T-helper 9 cell (primary cell): ENCODE measurements at places on chromosomes 5 and 9.

- DNase-seq, result no peak
Measured at GRCh38 chr9:16221822-16222547, 648.5 kb downstream of the BNC2 start.

GRCh38 chr5:110925398-110925797, 146.1 kb upstream of the TSLP start:
- DNase-seq, result no peak

- DNase-seq, result no peak
Measured at GRCh38 chr9:69593301-69593700, 78.9 kb downstream of the APBA1 start.

DNA sequence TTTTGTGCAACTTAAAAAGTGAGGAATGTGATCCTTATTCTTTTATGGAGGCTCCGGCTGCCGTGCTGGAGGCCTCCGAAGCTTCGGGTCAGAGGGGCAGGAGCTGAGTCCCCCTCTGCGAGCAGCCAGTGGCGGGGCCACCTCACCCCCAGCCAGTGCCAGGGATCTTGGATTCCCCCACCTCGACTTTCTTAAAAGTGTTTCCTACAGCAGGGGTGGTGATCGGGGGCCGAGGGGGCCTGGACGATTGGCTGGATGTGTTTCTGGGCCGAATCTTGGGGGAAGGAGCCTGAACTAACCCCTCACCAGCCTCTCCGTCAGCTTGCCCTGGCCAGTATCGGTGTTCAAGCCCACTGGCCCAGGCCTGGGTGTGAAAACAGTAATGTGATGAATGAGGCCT, 92.2 kb upstream of the LMX1B start:
- DNase-seq, result no peak

DNA sequence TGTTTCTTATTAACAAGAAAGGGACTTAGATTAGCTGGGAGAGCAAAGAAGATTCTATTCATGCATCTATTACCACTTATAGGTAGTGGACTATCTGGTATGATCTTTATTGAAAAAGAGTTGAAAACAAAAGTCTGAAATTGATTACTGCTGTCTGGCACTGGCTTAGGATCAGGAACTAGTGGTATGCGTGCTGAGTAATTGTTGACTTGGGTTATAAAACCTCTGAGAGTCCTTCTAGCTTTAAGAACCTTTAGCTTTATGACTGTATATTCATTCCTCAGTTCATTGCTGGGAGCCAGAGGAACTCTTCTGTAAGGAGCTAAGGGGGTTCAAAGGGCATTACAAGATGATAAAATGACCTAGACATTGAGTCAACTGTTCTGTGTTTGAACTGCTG, 7.6 kb downstream of the SLC1A1 start:
- DNase-seq, result no peak

- no peak for DNase-seq
Measured at GRCh38 chr5:147957901-147958300, 51.6 kb upstream of the C5orf46 start.

DNA sequence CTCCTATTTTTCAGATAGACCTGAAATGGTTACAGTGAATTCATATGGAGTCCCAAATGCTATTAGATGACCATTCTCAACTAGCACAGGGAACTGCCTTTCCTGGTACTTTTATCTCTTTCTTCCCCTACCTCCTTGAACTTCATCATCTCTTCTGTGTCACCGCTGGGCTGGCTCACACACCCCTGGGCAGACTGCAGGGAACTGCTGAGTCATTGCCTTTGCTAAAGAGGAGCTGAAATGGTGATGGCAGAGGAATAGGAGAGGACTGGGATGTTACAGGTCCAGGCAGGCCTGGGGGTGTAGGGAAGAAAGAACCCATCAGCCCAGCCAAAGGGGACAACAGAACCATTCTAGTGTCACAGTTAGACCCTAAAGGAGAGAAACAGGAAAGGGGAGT, 322.3 kb downstream of the ASTN2 start:
- DNase-seq, result no peak

GRCh38 chr9:133167769-133168168, 4.1 kb upstream of the GBGT1 start:
- DNase-seq, result no peak

DNA sequence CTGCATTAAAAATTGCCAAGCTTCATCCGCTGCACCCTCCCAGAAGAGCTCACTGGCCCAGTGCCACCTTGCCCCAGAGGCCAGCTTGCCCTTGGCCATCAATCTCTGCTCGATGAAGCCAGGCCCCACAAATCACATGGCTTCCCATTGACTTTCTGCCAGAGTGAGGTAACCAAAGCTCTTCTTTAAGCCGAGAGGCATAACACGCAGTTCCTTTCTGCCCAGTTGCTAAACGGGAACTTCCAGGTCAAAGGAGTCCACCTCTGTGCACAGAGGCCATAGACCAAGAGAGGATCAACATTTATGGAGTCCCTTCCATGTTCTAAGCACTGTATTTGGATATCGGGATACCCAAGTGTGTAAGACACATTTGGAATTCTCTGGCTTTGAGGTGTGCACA, 208.8 kb downstream of the KIF4B start:
- DNase-seq, result no peak

GRCh38 chr9:12798066-12798770, 23.4 kb downstream of the LURAP1L start:
- no peak for DNase-seq

DNA sequence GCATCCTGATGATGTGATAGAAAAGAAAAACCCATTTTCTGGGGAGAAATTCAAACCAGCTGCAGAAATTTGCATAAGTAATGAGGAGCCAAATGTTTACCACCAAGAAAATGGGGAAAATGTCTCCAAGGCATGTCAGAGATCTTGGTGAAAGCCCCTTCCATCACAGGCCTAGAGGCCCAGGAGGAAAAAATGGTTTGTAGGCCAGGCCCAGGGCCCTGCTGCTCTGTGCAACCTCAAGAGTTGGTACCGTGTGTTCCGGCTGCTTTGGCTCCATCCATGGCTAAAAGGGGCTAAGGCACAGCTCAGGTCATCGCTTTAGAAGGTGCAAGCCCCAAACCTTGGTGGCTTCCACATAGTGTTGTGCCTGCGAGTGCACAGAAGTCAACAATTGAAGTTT, 543.1 kb downstream of the ZNF608 start:
- DNase-seq, result no peak

- no peak for DNase-seq
Measured at GRCh38 chr5:6845856-6846255, 132.6 kb downstream of the TENT4A start.

DNA sequence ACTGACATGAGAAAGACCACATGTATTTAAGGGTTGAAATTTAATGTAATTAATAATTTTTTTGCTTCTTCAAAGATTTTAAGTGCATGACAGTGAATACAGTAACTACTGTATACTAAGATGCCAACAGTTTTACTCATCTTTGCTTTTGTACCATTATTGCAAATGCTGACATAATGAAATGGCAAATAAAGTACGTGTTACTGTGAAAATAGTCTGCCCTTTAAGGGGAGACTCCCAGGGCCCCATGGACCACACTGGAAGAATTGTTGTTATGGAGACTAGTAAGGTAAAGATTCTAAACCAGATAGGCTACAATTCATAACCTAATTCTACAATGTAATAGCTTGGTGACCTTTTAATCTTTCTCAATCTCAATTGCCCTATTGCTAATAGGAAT, 84.7 kb downstream of the NR3C1 start:
- no peak for DNase-seq

GRCh38 chr9:96217754-96218693, 84.0 kb downstream of the HSD17B3 start:
- DNase-seq, result peak; percentile 61

DNA sequence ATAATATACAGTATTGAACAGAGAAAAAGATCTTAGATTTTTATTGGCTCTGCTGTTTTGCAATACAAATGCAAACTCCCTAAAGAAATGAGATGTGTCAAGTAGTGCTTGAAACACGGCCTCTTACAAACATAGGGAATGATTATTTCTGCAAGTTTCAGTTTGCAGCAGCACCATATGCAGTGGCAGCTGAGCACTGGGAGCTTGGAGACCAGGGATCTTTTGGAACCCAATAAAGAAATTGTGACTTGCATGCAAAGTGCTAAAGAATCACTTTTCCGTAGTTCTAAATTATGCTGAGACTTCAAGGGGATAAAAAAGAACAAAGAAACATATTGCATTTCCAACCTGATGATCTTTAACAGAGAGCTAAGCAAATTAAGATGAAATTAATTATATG, 674.6 kb upstream of the ZNF608 start:
- DNase-seq, result no peak

DNA sequence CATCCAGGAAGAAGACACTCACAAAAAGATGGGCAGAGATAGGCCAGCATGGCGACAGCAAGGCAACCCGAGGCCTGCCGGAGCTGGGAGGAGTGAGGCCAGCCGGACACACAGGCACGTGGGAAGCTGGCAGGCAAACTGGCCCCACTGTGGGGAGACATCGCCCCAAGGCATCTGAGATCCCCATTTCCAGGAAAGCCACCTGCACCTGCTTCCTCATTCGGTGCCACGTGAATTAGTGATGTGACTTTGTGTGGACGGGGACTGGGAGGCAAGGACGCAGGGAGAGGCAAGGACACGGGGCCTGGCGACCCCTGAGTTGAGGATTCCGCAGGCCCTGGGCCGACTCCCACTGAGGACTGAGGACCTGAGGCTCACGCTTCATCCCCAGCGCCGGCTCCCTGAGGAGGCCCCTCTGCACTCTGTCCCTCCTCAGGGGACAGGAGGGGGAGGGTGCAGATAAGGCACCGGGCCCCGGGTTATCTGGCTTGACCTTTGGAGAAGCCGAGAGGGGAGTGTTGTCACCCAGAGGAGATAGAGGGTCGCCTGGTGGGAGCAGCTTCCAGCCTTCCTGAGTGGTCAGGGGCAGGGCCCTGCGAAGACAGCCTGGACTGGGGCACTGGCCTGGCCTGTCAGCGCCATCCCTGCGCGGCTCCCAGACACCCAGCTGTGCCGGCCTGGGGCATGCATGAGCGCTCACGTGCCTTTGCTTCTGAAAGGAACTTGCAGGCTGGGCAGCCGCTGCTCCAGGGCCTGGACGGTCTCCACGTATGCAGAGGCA, 39.7 kb downstream of the NDUFS6 start:
- no peak for DNase-seq

DNA sequence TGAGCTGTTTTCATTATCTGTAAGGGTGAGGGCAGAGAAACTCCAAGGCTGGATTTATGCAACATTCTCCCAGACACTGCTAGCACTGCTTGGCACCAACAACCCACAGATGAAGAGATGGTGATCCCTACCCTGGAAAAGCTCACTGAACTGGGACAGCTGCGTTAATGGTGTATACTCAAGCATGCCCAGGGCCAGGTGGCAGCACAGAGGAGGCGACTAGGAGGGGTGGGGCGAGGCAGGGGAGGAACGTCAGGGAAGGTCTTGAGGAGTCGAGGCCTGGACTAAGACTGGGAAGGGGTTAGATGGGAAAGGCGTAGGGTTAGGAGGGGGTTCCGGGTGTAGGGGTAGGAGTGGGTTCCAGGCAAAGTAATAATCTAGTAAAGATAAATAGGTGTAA, 73.1 kb upstream of the TBC1D9B start:
- no peak for DNase-seq

- DNase-seq, result no peak
Measured at GRCh38 chr9:99262949-99263418, 40.9 kb downstream of the SEC61B start.

GRCh38 chr5:34043099-34043876, at the start of gene C1QTNF3:
Gene C1QTNF3, minus strand, starts transcription at chr5:34043213. Its CDS starts 88 bp downstream, at chr5:34043125.
- DNase-seq, result no peak

DNA sequence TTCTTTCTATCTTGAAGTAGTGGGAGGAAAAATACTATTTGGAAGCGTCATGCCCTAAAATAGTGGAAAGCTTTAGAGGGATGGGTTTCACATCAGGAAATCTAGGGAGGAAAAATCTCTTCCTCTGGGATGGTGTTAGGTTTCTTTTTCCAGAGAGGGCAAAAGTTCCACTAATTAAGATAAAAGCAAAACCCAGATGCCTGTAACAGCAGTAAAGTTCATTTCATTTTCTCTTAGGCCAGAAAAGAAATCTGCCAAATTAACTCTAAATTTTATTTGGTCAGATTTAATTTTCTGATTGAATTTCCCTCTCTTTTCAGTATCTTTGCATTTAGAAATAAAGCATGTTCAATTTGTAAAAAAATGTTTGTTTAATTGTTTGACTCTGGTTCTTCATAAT, 88.8 kb downstream of the LURAP1L start:
- no peak for DNase-seq
